NCI-H1694 treated with DMSO at 0.1 percent for 48 hours (cell line): ENCODE measurements at places on chromosomes 1 and 21.

GRCh38 chr21:32719085-32719484 is 8.7 kb downstream of the SYNJ1 start:
- no peak for DNase-seq

GRCh38 chr1:198934901-198935305 is 296.1 kb downstream of the PTPRC start:
- DNase-seq = no peak

DNA sequence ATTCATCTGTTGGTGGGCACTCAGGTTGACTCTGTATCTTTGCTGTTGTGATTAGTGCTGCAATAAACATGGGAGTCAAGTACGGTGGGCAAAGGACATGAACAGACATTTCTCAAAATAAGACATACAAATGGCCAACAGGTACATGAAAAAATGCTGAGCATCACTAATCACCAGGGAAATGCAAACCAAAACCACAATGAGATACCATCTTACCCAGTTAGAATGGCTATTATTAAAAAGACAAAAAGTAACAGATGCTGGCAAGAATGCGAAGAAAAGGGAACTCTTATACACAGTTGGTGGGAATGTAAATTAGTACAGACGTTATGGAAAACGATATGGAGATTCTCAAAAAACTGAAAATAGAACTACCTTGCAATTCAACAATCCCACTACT is 98.9 kb downstream of the TMEM53 start:
- DNase-seq = no peak

- no peak for DNase-seq
Observed at GRCh38 chr1:166960858-166961474, 14.4 kb downstream of the ILDR2 start.

DNA sequence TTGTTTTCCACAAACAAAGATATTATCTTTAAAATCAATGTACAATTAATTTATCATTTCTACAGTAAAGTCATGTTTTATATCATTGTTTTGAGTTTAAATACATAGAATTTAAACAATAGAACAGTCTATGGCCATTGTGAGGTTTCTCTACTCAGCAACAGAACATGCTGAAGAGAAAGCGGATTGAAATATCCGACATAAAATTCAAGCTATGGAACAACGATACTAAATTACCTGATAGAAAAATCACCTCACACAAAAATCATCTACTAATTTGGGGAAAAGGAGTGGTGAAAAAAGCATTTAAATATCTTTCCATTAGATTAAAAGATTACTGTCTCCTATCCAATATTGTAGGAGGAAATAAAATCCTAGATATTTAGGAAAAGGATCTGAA is 12.6 kb downstream of the CDKN2C start:
- DNase-seq = peak; percentile 80

DNA sequence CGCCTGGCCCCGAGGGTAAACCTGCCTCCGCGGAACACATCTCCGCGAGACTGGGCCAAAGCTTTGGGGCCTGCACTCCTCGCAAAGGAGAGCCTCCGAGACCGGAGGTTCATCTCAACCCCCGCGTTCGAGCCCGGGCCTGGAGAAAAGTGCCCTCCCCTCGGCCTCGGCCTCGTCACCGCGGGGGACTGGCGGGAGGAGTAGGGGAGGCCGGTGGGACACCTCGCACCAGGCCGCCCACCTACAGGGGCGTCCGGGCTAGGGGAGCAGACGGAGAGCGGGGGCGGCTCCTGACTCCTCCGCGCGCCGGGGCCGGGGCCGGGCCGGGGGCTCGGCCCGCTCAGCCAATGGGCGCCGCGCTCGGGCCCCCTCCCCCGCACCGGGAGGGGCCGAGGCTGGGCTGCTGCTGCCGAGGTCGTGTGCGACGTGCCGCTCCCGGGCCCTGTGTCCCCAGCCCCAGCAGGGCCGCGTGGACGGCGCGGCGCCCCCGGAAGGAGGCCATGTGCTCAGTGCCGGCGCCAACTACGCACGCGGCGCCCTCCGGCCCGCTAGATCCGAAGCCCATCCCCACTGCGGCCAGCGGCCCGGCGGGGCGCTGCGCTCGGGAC is 684 bp downstream of the SLC2A1 start:
- peak; percentile 33 for DNase-seq

DNA sequence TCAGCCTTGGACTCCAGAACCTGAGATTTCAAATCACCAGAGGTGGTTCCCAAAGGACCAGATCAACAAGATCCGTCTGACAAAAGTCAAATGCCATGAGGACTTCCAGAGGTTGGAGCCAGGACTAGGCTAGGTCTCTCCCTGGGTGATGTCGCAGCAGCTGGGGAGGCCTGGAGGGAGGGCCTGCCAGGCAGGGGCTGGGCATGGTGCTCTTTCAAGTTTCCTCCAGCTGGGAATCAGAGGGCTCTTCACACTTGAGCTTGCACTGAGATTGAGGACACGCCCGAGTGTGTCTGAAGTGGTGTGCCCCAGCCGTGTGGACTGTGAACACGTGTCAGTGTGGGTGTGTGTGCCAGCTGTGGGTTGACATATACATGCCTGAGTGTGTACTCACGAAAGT is 21.3 kb upstream of the RSPO1 start:
- DNase-seq = no peak

DNA sequence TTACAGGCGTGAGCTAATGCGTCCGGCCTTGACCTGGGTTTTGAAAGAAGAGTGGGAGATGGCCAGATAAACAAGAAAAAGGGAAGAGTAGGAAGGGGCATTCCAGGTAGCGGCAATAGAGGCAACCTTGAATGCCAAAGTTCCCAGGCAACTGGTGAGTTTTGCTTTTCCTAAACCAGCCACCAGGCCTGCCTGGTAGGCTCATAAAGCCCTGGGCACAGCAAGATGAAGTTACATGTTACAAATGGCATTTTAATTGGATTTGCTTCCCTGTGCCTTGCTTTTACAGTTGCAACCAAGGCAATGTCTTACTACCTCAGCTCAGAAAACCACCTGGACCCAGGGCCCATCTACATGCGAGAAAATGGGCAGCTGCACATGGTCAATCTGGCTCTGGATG is 5.5 kb downstream of the LRRC42 start:
- DNase-seq = no peak

- DNase-seq = no peak
Observed at GRCh38 chr1:226980122-226980560, 40.0 kb downstream of the COQ8A start.

GRCh38 chr1:211738096-211738690 is 62.8 kb upstream of the NEK2 start:
- no peak for DNase-seq

GRCh38 chr1:242426271-242426905 is 98.1 kb downstream of the PLD5 start:
- DNase-seq = no peak
